Naive thymus-derived CD8-positive, alpha-beta T cell (primary cell): ENCODE measurements at places on chromosomes 2 and 18.

GRCh38 chr2:78992807-78993517 is 32.5 kb upstream of the REG3G start:
- no peak for DNase-seq

DNA sequence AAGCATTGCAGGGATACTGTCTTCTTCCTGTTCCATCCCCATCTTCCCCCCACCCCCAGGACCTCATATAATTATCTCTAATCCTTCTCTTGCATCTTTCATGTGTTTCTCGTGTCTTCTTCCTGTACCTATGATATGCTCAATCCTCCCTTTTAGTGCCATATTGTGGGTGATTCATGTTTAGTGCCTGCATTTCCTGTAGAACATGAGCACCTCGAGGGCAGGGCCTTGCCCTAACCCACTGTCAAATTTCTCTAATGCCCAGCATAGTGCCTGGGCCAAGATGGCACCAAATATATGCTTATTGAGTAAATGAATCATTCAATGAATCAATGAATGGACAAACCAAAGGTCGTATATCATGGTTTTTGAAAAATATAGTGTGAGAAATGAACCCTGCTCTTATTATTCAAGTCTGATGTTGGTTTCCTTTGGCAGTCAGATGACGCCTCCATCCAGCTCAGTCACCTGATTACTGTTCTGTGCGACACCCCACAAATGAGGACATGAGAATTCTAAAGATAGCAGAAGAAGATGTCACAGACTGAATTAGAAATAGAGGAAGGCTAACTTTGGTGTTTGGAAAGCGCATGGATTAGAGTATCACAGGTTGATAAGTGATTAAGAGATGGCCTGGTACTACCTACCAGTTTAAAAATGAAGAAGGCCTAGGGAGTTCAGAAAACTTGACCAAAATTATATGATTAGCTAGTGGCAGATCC is 278.4 kb downstream of the PRKCE start:
- DNase-seq = no peak

GRCh38 chr2:131584380-131584779 is 56.7 kb downstream of the CCDC74A start:
- DNase-seq = no peak

GRCh38 chr18:12049978-12050811 is 43.4 kb upstream of the ANKRD62 start:
- DNase-seq = no peak

DNA sequence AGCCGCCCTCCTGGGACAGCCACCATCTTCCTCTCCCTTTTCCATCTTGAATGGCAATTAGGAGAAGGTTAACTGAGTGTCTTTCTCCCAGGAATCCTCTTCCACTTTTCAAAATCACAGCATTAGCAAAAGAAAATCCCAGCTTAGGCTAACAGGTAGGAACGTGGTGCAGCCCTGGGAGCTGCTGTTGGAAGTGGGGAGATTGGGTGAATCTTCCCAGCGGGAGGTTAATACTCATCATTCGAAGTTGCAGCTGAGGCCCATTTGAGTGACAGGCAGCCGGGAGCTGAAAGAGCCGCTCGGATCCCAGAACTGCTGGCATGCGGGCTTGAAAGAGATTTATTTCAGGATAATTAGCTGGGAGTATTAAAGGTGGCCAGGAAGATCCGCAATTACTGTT is 306.0 kb downstream of the BCL11A start:
- DNase-seq = no peak

DNA sequence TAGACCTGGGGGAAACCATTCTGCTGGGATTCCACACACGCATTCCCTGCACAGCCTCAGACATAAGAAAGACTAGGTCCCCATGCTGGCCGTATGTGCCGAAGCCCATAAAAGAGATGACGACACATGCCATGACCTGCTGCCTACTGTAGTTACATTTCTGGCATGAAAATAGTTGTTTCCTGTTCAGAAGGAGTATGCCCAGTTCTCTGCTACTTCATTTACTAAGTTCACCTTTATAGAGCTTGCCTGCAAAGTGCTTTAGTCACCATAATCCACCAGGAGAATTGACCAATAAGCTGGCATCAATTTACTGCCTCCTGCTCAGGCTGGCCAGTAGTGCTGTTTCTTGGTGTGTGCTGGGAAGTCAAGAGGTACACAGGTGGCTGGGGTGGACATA is 150.2 kb upstream of the ALPP start:
- no peak for DNase-seq

GRCh38 chr2:149861034-149861433 is 273.5 kb upstream of the MMADHC start:
- no peak for DNase-seq

GRCh38 chr2:65351234-65351947 is 81.0 kb downstream of the SPRED2 start:
- DNase-seq = no peak

DNA sequence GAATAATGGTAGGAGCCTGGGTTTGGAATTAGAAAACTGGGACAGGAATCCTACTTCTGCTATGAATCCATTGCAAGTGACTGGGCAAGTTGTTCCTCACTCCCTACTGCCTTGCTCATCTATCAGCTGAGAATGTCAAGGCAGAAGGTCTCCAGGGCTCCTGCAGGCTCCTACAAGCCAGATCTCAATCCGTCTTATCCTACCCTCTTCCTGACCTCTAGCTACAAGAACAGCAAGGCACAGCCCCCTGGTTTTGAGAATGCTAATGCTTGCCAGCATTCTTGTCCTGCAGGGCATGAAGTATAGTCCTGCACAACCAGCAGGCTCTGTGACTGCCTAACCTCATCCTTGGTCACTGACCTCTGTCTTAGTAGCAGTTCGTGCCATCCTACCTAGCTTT is 141.9 kb upstream of the TNP1 start:
- DNase-seq = no peak

DNA sequence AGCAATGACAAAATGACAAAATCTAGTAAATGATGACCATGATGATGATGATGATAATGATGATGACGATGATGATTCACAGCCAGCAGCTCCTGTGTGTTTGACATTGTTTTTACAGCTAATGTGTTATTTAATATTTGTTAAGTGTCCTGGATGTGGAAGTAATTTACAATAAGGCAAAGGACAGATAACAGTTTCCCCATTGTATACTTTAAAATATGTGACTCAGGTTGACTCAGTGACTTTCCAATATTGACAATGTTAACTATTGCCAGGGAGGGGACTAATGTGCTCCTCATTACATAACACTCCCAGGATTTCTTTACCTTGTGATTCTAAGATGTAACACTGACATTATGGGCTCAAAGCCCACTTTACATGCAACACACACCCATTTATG is 602.2 kb downstream of the FBXO15 start:
- DNase-seq = no peak

DNA sequence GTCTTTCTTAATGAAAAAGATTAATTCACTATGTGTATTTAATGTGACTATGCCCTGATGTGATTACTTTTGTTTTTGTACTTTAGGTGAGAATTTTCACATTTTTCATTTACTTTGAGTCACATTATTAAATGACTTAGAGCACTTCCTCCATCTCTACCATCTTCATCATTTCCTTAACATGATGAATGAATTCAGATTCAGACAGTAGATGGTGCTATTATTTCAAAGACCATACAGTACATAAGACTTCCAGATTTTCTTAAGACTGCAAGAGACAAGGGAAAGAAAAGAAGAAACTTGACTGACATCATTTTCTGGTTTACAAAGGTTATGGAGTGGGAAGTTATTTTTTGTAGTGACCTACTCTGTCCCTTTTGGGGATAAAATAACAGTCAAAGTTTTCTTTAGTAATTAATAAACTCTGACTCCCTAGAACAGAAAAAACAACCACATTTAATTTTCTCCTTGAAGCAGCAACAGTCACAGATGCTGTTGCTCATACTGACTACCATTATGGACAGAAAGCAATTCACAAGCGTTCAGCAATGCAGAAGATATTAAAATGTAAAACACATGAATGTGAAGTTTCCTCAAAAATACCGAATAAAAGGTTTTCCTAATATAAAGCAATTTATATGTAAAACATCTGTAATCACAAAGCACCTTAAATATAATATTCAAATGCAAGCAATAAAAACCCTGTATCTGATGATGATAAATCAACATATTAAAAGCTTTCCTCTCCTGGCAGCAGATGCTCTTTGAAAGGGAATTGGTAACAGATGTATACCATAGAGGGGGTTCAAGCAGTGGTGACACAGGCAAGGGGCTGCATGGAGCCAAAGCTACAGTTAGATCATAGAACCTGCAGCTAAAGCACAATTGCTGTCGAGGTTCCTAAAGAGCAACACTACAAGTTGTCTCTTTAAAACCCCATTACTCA is 1010.9 kb upstream of the NXPH2 start:
- no peak for DNase-seq

- DNase-seq = no peak
These were observed 194.1 kb downstream of the CTIF start for GRCh38 chr18:48732767-48733424.

GRCh38 chr18:23934252-23934651 is 80.3 kb upstream of the TTC39C start:
- no peak for DNase-seq

DNA sequence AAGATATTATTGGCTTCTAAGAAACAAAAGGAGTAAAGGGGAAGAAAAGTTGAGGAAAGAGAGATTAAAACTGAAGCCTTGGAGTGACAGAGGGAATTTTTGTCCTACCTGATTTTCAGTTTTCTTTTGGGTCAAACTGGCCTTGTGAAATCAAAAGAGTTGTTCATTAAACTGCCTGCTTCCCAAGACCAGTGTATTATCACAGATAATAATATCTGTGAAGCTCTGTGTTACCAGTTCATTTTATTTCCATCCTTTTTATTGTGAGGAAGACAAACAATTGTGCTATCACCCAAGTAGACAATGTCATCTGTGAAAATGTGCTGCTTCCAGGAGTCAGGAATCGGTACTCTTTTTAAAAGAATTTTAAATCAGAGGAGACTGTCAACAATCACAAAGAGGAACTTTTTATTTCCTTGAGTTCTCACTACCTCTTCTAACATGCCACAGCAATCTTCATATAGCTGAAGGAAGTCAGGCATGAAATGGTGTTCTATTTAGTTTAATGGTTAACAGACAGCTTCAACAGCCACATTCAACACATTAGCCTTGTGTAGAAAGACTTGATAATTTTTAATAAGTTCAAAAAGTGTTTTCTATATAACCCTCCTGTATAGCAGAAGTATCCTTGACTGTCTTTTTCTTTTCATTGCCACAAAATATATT is 554.8 kb downstream of the PIK3C3 start:
- no peak for DNase-seq

DNA sequence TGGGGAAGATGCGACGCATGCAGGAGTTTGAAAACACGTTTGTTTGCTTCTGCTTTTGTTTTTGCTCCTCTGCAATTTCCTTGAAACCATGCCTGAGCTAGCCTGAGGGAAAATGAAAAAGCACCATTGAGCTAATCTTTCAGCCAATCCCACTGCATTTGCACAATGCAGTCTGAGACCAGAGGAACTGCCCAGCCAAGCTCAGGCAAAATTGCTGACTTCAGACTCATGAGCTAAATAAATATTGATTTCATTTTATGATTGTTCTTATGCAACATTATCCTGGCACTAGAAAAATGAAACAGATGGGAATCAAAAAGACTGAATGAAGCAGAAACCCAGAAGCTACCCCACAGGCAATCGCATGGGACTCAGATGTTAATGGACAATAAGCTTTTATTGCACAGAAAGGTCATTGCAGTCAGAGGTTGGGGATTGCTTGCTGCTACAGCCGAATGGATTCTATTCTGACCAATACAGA is 37.0 kb downstream of the TPRKB start:
- no peak for DNase-seq

- DNase-seq = no peak
These were observed 114.8 kb upstream of the SATB2 start for GRCh38 chr2:199572571-199572970.

- no peak for DNase-seq
These were observed 5.9 kb downstream of the RAB10 start for GRCh38 chr2:26039603-26040323.

- no peak for DNase-seq
These were observed 2.4 kb upstream of the PAX3 start for GRCh38 chr2:222301053-222301795.

GRCh38 chr18:12405066-12405465 is 2.7 kb upstream of the PRELID3A start:
- no peak for DNase-seq

- no peak for DNase-seq
These were observed 9.3 kb upstream of the GPR35 start for GRCh38 chr2:240615820-240616547.

- no peak for DNase-seq
These were observed 262.6 kb downstream of the NYAP2 start for GRCh38 chr2:225662101-225662500.

- no peak for DNase-seq
These were observed 58.0 kb upstream of the CABYR start for GRCh38 chr18:24080861-24081260.

- DNase-seq = no peak
These were observed 18.6 kb upstream of the ESPNL start for GRCh38 chr2:238081561-238081960.

- no peak for DNase-seq
These were observed 41.4 kb upstream of the ACTR2 start for GRCh38 chr2:65186093-65186868.

- DNase-seq = no peak
These were observed 44.7 kb upstream of the C1D start for GRCh38 chr2:68107475-68107874.

DNA sequence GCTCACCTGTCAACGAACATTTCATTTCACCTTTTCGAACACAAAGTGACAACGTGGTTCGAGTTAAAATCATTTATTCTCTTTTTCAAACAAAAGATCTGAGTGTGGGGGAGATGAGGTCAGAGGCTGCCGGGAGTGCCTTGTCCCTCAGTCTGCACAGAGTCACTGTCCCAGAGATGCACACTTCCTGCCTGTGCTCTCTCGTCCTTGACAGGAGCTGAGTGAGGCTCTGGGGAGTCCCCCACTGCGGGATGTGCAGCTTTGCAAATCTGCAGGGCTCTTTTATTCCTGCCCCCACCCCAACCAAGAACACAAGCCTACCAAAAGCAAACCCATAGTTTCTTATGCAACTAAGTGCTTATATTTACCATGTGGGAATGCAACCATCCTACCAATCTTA is 497.8 kb downstream of the EIPR1 start:
- no peak for DNase-seq

DNA sequence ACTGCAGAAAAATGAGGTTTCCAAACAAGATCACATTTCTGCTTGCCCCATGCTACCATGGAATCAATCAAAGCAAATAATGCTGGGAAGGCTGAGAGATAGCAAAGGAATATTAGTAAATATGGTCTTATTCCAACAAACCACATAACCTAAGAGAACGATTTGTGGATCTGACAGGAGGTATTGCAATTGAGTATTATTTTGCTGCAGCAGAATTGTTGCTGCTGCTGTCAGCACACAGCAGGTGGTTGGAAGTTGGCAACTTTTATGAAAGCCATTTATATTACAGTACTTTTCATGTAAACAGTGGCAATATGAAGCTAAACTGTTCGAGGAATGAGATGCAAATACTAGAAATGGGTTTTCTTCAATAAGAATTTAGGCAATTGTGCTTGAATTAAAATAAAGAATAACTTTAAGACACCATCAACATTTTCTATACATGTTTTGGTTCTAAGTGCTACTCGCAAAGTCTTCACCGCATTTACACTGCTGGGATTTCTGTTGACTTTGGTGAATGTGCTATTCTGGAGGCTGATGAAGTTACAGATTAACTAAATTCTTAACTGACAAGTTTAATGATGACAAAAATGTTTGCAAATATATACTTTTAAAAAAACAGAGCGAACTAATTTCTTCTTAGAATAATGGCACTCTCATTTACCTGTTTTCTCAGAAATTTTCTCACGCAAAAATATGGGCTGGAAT is 1285.7 kb downstream of the CNTNAP5 start:
- no peak for DNase-seq

- DNase-seq = no peak
These were observed 13.6 kb downstream of the RBM45 start for GRCh38 chr2:178125862-178126261.

- no peak for DNase-seq
These were observed 2.4 kb downstream of the TMEM185B start for GRCh38 chr2:120220756-120221155.
